Upper lobe of right lung (tissue), 1 donor: ENCODE measurements at places on chromosomes 6 and 20. TPM values are rescaled to one million over a fixed set of nuclear protein-coding genes. Genes with fewer than 3 reads are reported as not detected.

- DNase-seq = no peak
Observed at GRCh38 chr20:18613553-18613952, 25.7 kb downstream of the DTD1 start.

DNA sequence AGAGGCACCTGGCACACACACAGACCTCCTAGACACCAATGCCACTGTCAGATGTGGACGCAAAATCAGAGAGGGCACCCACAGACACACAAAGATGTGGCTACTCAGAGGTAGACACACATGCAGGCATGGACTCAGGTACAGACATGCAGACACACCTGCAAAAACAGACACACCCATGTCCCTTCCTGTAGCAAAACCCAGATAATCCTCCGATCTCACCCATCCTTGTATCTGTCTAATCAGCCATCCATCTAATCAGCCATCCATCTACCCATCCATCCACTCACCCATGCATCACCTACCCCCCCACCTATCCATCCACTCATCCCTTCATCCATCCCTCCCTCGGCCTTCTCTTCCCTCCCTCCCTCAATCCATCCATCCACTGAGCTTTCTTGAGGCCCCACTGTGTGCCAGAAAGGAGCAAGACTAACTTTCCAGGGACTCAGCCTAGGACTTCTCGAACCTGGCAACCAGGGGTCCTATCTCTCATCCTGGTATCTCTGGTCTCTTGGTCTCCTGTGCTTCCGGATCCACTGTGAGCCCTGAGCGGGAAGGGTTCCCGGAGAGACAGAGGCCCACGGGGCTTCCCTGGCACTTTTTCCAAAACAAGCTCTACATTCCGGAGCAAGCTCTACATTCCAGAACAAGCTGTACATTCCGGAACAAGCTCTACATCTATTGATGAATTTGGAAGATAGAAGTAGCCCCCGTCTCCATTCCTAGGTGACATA is 1.1 kb upstream of the TGM2 start:
- peak; percentile 38 for DNase-seq

GRCh38 chr6:53944091-53944490 is 149.3 kb downstream of the LRRC1 start:
- DNase-seq = no peak

The TRAPPC3L gene
- total RNA-seq = 0.64 TPM

The VNN1 gene
- 10.1 TPM for total RNA-seq

The RUNX2 gene
- total RNA-seq = 4.6 TPM

GRCh38 chr6:35311390-35312075 is 13.9 kb downstream of the DEF6 start:
- no peak for DNase-seq

DNA sequence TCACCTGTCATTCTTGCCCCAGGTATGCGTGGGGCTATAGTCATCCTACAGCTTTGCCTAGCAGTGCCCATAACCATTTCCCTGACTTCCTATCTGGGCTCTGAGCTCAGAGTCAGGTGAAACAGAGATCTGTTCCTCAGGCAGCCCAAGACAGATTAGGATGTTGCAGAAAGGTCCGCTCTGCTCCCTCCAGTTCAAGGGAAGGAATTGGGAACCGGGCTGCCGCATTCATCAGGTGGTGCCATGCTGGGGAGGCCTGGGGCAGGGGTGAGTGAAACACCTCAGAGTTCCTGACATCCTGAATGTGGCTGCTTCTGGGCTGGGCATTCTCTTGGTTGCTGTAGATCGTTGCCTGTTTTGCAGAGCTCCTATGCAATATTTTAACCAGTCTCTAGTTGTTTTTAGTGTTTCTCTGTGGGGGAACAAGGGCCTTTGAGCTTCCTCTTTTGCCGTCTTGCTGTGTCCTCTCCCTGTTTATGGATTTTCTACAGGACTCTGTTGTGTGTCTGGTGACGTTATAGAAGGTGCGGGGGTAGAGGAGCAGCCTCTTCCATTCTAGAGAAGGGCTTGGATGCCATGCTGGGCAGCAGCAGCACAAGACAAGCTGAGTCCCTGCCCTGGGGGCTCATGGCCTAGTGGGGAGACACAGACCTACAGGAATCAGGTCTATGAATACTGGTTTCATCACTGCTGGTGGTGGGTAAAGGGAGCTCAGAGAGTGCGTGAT is 9.2 kb downstream of the ENTPD6 start:
- DNase-seq = no peak

DNA sequence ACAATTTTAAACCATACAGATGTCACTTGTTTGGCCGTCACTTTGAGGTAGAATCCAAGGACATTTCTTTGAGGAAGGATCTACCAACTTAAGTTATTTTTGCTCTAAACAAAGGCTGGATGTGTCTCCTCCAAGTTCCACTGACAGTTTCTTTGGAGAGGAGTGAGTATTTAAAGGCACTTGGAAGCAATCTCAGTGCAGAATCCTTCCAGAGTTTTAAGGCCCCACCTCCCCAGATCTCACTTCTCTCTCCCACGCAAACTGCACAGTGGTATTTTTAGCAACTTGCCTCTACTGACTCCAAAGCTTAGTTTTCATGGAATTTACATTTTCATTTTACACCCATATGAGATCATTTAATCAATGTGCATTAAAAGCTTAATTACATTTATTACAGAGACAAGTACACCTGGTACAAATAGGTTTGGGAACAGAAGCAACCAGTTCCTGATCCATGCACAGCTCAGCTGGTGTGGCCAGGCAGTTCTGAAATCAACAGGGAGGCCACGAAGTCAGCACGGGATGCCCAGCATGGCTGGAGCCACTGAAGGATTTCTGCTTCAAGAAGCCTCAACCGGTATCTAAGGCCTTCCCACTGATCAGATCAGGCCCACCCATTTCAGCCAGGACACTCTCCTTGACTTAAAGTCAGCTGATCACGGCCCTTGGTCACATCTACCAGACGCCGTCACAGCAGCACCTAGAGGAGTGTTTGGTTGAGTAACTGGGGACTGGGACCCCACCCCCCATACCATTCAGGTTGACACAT is 109.8 kb downstream of the SYCP2 start:
- DNase-seq = no peak

GRCh38 chr6:51289041-51289440 is 470.4 kb downstream of the TFAP2B start:
- no peak for DNase-seq

The SPATS1 gene
- not detected for total RNA-seq

The DSTN gene
- 463 TPM for total RNA-seq

The GABRR2 gene
- total RNA-seq = 1.4 TPM

DNA sequence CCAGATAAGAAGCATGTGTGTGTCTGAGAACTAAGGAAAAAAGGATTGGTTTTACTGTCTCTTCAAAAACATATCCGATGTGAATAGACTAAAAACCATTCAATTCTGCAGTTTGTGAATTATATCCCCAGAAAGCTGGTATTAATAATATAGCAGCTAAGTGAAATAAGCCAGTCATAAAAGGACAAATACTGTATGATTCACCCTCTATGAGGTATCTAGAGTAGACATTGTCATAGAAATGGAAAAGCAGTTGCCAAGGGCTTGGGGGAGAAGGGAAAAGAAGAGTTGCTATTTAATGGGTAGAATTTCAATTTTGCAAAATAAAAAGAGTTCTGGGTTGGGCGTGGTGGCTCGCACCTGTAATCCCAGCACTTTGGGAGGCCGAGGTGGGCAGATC is 137.5 kb downstream of the ATXN1 start:
- DNase-seq = no peak

- no peak for DNase-seq
Observed at GRCh38 chr6:154506991-154507898, 3.2 kb downstream of the CNKSR3 start.

GRCh38 chr6:17907406-17908229 is 79.8 kb downstream of the KIF13A start:
- peak; percentile 69 for DNase-seq

- no peak for DNase-seq
Observed at GRCh38 chr20:61733891-61734732, 331.6 kb downstream of the TAF4 start.

DNA sequence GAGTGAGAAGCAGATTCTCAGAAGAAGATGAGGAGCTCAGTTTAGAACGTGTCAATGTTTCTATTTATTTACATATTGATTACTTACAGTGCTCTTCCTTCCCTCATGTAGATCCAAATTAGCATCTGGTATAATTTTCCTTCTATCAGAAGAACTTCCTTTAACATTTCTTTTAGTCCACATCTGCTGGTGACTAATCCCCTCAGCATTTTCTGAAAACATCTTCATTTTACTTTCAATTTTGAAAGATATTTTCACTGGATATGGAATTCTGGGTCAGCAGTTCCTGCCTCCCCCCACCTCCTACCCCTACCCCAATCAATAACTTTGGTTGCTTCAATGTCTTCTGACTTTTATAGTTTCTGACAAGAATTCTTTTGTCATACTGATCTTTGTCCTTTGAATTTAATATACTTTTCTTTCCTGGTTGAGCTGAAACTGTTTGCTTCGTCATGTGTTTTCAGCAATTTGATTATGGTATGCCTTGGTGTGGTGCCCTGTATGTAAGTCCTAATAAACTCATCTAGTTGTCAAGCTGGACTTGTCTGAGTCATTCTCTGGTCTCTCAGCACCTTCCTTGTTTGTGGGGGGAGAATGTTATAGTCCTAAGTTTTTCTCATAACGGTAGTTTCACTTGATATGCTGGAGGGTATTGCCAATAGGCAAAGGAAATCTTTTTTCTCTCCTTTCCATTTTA is 57.0 kb downstream of the SMPDL3A start:
- DNase-seq = no peak

The IMPG1 gene
- not detected for total RNA-seq

DNA sequence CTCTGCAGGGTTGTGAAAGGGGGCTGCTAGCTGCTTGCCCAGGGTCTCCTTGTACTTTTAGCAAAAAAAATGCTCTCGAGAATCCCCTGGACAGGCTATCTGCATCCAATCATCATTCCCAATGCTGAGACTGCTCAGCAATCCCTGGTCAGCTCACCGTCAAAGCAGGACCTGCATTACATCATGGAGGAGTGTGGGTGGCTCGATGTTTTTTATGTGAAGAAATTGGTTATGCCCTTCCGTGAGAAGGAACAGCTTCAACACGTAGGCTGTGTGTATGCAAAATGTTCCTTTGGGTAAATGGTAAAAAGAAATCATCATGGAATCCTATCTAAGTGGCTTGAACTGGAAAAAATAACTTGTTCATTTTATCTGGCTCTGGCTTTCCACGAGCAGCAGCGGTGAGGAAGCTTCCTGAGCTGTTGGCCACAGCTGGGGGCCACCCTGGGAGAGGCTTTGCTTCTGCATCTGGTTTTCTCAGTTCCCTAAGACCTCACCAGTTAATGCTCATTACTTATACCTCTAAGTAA is 111.4 kb downstream of the FYN start:
- DNase-seq = no peak

The HS3ST5 gene
- total RNA-seq = not detected

GRCh38 chr6:140732155-140732554 is 1357.7 kb upstream of the CITED2 start:
- no peak for DNase-seq

The PROCR gene
- total RNA-seq = 20.4 TPM

DNA sequence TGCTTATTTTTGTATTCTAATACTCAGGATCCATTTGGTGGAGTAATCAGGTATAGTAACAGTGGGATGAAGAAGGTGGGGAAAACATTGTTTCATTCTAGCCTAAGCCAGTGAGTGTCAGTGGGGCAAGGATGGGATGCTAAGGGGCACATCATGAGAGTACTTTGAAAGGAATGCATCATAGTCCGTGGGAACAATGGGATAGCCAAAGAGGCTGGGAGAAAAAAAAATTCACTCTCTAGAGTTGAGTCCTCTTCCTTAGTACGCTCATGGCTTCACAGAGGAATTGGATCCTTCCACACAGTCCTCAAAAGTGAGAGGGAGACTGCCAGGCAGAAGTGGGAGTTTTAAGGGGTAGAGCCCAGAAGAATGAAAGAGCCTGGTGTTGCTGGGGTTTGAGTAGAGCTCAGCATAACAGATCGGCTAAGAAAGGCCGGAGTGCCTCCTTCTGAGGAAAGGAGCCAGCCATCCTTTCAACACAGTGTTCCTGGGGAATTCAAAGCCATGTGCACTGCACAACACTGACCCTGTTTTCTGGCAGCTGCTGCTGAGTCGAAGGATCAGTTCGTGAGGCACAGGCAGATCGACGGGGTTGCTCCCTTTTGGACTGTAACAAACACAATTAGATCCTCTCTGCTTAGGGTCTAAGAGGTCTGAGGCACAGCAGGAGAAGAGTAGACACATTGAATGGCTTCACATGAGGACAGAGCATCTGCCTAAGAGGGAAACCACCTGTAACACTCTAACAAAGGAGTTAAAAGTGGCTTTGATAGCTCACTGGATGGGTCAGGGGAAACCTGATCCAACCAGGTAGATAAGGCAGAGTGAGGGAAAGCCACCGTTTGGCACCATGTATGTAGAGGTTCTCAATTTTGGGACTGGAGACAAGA is 61.2 kb downstream of the ELOVL5 start:
- DNase-seq = no peak

DNA sequence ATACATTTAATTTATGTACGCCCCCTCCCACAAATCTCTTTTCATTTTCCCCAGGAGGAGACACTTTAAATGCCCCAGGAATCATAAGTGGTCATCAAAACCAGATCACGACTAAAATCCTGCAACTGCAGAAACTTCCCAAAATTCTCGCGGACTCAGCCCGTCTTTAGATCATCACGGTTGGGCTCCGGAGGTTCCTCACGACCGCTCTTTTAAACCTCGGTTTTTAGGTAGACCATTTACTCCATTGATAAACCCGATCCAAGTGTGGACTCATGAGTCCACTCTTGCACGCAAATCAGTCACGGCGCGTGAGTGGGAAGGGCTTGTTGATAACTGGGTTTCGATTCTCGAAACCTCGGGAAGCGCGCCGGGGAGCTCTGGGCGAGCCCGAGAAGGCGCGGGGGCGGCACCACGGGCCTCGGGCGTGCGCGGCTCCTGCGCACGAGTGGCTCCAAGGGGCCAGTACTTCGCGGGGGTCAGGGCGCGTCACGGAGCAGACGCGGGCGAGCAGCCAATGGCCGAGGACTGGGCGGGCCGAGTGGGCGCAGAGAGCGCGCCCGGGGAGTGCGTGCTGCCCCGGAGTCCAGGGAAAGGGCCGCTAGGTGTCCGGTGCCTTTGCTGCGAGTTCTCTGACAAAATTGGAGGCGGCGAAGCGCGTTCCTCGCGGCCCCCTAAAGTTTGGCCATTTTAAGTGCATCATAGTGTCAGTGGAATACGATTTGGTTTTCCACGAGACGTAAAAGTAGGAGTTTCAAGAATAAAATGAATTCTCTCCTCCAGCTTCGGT is 635 bp upstream of the TENT5A start:
- peak; percentile 97 for DNase-seq

DNA sequence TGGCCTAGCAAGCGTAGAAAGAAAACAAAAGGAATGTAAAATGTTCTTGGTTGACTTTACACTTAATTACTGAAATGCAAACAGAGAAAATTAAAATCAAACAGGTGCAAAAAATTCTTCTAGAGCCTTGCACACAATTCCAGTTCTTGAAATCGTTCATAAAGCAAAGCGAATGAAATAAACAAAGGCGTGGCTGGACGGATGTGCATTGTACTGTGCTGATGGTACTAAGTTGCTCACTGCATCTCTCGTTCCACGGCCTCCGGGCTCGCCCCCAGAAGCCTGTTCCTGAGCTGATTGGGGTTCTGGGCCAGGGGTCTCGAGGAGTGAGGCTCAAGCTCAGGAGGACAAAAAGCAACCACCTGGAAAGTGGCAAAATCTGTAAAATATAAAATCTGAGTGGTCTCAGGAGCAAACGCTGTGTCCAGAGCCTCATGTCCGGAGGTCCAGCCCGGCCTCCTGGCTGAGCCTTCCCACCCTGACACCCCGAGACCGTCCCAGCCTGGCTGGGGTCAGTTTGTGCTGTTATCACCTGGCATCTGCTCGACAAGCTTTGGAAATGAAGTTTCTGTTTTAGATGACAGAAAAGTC is 71.3 kb downstream of the TTLL2 start:
- DNase-seq = peak; percentile 45
